ENCODE measurements at places on chromosomes 2 and 18.

DNA sequence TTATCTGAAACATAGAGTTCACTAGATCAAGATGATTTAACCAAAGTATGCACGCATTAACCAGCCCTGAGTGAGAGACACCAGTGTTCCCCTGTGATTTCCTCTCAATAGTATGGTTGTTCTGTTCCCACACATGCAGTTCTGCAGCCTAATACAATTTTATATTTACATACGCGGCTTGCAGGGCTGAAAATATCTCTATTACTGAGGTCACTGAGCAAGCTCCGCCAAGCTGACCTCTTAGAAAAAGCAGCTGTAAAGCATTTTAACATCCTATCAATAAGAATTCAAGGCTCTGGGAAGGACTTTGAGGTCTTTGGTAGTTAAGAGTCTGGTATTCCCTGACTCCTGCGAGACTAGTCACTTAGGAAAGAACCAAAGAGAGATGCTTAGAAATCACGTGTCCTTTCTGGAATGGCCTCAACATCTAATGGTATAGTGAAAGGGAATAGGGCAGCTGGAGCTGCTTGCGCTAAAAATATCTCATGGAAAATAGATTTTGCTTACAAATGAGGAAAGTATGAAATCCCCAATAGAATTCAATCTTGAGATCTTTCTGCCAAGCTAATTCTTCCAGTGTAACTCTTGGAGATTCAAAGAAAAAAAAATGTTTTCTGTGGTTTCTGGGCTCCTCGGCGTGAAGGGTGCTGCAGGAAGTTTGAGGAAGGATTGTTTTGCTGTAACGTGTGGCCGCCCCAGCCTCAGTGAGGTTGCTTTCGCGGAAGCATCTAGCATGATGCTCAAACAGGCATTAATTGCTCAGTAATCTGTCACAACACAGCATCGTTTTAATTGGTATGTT is 59.2 kb downstream of the DOCK10 start:
- DNase-seq: peak; percentile 72

DNA sequence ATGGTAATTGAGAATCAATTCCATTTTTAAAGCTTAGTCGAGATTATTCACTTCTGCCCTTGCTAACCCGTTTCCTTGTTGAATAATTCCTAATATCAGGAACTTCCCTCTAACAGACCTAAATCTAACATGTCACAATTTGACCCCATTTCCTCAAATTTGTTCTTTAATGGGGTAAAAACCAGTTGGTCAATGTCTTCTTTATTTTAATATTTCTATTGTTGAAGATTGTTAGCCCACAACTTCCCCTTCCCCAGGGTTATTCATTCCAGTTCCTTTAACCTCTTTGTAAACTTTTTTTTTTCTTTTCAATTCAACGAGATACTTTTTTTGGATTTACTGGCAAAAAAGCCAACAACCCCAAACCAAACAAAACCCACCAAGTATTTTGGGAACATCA is 7.3 kb downstream of the TNFRSF11A start:
- DNase-seq: no peak

DNA sequence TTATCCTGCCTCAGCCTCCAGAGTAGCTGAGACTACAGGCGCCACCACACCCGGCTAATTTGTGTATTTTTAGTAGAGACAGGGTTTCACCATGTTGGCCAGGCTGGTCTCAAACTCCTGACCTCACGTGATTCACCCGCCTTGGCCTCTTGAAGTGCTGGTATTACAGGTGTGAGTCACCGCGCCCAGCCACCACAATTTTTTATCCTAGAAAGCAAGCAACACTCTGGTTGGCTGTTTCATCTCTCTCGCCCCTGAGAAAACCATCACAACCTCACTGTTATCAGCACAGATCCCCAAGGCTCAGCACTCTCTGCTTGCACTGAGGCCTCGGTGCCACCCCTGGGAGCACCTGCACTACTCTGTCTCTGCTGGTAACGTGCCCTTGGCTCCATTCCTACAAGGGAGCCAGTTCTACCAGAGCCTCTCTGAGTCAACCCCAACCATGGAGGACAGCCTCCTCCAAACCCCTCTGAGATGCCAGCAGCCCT is 134.8 kb upstream of the AGAP1 start:
- no peak for DNase-seq

DNA sequence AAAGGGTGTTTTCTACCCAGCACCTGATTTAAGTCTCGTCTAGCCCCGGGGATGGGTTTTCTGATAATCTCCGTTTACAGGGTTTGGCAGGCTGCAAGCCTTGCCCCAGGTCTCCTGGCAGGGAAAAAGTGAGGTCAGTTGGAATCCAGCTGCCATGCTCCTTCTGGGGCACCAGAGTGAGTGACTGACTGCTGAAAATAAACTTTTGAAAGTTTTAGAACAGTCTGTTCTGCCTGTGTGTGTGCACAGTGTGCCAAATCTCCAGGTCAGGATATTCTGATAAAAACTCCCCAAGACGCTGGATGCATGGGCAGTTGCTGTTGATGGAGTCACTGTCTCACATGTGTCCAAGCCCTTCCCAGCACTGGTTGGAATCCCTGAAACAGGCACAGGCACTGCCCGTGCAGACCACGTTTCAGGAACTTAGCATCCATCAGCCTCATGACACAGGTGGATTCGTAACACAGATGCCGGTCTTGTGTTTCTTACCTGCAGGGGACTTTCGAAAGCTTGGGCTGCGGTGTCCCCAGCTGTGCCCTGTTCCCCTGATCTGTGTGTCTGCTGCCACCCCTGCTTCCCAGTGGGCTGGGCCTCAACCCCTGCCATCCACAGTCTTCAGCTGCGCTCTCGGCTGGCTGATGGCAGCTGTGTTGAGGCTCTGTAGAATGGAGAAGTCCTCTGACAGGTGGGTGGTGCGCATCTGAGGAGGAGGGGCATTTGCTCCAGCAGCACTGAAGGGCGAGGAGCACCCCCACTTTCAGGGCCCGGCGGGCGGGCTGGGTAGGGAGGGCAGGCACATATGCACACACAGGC is 65.0 kb downstream of the SH3RF3 start:
- no peak for DNase-seq

DNA sequence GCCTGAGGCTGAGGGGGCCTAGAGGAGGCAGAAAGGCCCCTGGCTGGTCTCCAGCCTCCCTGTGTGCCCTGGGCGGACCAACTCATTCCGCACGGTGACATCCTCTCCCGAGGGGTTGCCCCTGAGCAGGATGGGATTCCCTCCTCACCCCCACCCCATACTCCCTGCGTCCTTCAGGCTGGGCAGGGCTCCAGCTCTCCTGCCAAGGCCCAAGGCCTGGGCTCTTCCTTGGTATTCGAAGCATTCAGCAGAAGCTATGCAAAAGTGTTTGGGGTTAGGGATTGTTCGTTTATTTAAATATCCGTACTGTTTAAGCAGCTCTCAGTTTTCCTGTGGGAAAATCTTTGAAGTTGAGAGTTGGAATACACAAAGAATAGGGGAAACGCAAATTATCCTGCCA is 113.1 kb upstream of the RAB12 start:
- DNase-seq: no peak

GRCh38 chr2:41933046-41933420 is 114.8 kb upstream of the PKDCC start:
- no peak for DNase-seq

DNA sequence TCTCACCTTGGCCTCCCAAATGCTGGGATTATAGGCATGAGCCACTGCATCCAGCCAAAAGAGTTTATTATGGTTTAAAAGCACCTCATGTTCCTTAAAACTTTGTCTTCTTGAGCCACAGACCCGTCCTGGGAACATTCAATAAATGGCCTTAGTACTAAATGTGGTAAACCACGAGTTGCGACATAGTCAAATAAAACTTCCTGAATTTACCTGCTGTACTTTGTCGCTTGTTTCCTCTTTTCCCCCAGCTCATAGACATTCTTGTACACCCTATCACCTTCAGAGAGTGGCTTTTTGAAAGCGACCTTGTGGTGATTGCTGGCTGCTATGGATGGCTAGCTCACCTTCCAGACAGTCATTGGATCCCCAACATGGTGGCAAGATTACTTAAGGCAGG is 310.4 kb downstream of the LRRTM1 start:
- no peak for DNase-seq

DNA sequence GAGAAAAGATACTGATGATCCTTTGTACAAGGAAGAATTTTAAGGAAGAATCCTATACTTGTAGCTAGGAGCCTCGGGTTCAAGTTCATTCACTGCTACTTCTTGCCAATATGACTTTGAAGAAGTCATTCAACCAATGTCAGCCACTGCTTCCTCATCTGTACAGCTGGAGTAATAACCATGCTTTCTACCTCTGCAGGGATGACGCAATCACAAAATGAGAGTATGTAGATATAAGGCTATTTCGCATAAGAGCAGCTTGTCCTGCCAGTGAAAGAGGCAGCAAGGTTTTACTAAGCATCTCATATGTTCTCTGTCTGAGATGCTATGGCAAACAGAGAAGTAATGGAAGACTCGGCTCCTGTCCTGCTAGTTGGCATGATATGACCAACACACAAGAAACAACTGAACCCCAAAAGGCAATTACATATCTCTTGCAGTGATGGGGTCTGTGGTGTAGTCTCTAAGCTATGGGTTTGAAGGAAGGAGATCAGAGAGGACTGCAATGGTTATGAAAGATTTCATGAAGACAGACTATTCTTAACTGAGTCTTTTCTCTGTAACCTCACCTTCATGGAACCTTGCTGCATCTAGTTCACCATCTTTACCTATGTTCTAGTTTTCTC is 9.2 kb downstream of the AAK1 start:
- DNase-seq: no peak

- DNase-seq: no peak
These were observed 66.5 kb downstream of the PDCL3 start for GRCh38 chr2:100629309-100629708.

DNA sequence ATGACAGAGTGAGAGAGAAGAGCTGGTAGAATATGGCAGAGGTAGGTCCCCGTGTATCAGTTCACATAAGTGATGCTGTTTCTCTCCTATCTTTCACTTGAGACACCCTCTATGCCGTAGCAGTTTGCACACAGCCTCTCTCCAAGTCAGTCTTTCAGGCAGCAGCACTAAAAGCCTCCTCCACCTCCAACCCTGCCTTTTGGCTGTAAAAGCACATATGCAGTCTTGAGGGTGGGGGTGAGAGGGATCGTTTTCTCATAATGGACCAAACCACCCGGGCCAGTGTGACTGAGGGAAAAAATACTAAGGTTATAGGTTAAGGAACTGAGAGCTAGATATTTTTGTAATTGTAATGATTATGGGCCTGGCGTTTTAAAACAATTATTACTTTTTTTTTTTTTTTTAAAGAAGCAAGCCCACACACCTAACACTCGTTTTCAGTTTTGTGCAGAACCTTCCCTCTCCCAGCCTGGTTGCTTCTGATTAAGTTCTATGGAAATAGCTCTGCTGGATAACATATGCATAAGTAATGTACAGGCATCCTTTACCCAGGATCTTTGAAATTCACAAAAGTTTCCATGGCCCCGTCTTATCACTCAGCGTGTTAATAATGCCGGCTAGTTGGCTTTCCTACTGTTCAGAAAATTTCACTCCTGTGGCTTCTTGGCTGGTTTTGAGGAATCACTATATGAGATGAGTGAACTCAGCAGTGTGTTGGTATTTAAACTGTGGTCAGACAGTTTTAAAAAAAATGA is 112.2 kb upstream of the MEIS1 start:
- no peak for DNase-seq

DNA sequence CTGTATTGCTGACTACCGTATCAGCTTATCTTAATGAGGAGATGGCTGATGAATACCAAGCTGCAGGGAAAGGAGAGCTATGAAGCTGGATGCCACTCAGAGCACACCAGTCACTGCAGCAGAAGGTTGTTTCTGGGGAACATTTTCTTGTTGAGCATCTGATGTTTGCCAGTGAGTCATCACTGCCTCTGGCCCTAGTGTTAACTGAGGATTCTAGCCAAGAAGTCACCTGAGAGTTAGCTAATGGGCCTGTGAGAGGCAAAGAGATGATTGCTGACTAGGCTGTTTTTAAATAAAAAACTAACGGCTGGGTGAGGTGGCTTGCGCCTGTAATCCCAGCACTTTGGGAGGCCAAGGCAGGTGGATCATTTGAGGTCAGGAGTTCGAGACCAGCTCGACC is 37.9 kb downstream of the CCDC150 start:
- no peak for DNase-seq

DNA sequence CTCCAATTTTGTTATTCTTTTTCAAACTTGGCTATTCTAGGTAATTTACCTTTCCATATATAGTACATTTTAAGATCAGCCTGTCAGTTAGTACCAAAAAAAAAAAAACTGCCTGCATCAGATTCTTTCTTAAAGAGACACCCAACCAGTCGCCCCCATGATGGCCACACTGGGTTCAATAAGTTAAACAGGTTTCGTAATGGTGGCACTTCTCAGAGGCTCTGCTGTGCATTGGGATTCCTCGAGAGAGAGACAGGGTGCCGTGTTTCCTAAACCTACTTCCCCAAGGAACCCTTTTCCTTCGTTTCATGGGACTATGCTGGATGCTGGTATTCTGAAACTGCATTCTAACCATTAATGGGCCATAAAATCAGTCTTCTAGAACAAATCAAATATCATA is 37.4 kb downstream of the MYO7B start:
- DNase-seq: no peak

- DNase-seq: no peak
These were observed 86.5 kb upstream of the TTC39C start for GRCh38 chr18:23927821-23928746.

- no peak for DNase-seq
These were observed 4.3 kb upstream of the NAGK start for GRCh38 chr2:71064110-71064611.

DNA sequence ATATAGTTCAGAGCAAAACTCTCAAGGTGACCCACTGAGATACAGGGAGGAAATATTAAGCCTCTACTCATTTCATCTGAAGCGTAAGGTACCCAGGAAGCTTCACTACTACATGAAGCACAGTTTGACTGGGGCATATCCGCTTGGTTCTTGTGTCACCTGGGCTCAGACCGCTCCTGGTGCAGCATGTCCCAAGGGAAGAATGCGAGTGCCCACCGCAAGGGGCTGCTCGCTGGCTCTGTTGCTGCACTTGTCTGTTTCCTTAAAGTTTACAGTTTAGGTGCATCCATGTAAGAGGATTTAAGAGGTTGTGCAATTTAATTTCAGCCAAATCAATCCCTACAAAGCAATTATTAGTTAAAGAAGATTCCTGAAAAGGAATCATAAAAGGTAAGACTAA is 507.8 kb downstream of the FBXO15 start:
- DNase-seq: no peak

- DNase-seq: peak; percentile 17
These were observed at the start of gene VWA3B for GRCh38 chr2:98086491-98087446. TSS of gene VWA3B (plus strand) at chr2:98087167. CDS start at chr2:98093093, 5,926 bp downstream.

- peak; percentile 63 for DNase-seq
These were observed at the start of gene KCTD1 for GRCh38 chr18:26548415-26549262. TSS of gene KCTD1 (minus strand) at chr18:26548553. CDS start at chr18:26548536, 17 bp downstream.

- no peak for DNase-seq
These were observed 143.5 kb downstream of the AQP4 start for GRCh38 chr18:26721854-26722564.

GRCh38 chr2:25905126-25905525 is 26.8 kb upstream of the ASXL2 start:
- no peak for DNase-seq

Measured in CD4-positive, alpha-beta T cell treated with Interleukin-17A for 4 hours (primary cell).